IgD-negative memory B cell (primary cell): ENCODE measurements at places on chromosomes 16 and 17. TPM values are rescaled to one million over a fixed set of nuclear protein-coding genes. Genes with fewer than 3 reads are reported as not detected.

The ZNF286A gene
- polyA plus RNA-seq = 12.6 TPM

The TK1 gene
- polyA plus RNA-seq = 7.0 TPM

The CDH13 gene
- 0.23 TPM for polyA plus RNA-seq

The BCAR1 gene
- polyA plus RNA-seq = not detected

The KRTAP4-6 gene
- polyA plus RNA-seq = not detected

The HYDIN gene
- not detected for polyA plus RNA-seq

The ZMYND15 gene
- polyA plus RNA-seq = not detected

The PFN1 gene
- polyA plus RNA-seq = 1,903 TPM

The NOL3 gene
- polyA plus RNA-seq = not detected

The CAMKK1 gene
- 0.53 TPM for polyA plus RNA-seq

The HNF1B gene
- not detected for polyA plus RNA-seq

The CBX2 gene
- polyA plus RNA-seq = 0.26 TPM
